HCEC 1CT (cell line): ENCODE measurements at places on chromosomes 1 and 21.

- DNase-seq = no peak
These were observed 48.8 kb upstream of the TMEM51 start for GRCh38 chr1:15104768-15105167.

- DNase-seq = no peak
These were observed 14.0 kb upstream of the MIXL1 start for GRCh38 chr1:226209307-226210059.

- no peak for DNase-seq
These were observed 3.3 kb downstream of the SRM start for GRCh38 chr1:11056504-11056903.

GRCh38 chr1:188269956-188270355 is 1441.2 kb downstream of the PLA2G4A start:
- DNase-seq = no peak

DNA sequence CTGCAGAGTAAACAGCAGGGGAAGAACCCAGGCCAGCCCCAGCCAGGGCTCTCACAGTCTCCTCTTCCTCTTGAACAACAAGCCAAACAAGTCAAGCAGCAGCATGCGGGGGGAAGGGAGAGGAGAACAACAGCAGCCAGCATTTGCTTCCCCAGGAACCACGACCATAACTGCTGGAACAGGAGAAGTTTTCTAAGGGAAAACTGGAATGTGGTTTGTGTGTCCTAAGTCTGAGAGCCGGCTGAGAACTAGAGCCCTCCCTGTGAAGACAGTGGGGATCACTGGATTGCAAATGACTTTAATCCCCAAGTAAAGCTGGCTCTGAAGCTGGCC is 48.2 kb downstream of the COQ8A start:
- no peak for DNase-seq

DNA sequence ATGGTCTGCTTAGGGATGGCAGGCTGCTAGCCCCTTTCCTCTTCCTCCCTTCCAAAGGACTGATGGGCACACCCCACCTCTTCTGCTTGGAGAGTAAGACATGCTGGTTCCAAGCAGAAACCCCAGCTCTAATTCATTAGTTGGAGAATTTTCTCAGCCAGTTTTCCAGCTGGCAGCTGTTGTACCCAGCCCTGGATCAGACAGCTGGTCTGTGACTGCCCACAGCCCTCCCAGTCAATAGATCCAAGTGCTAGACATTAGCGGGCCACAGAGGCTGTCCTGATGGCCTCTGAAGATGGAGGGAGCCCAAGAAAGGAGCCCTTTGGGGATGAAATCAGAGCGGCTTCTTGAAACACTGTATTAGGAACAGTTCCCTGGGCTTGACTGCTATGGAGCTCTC is 35.8 kb downstream of the ACOT11 start:
- DNase-seq = no peak

DNA sequence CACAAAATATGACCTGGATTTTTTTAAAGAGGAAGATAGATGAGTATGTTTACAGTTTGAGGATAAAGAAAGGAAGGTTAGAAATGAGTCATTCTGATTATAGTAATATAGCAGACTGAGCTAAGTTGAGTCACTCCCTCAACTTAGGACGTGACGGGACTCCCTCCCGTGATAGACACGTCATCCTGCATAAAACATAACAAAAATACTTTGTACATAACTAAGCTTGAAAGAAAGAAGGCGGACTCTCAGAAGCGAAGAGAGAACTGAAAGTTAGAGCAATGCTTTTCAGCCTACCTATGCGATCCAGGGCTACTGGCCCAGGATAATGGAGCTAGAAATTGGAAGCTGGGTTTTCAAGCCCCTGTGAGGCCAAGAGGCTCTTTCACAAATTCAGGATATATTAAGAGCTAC is 53.0 kb upstream of the DESI2 start:
- peak; percentile 94 for DNase-seq

- DNase-seq = no peak
These were observed 17.6 kb downstream of the ESRRG start for GRCh38 chr1:216705676-216706075.

DNA sequence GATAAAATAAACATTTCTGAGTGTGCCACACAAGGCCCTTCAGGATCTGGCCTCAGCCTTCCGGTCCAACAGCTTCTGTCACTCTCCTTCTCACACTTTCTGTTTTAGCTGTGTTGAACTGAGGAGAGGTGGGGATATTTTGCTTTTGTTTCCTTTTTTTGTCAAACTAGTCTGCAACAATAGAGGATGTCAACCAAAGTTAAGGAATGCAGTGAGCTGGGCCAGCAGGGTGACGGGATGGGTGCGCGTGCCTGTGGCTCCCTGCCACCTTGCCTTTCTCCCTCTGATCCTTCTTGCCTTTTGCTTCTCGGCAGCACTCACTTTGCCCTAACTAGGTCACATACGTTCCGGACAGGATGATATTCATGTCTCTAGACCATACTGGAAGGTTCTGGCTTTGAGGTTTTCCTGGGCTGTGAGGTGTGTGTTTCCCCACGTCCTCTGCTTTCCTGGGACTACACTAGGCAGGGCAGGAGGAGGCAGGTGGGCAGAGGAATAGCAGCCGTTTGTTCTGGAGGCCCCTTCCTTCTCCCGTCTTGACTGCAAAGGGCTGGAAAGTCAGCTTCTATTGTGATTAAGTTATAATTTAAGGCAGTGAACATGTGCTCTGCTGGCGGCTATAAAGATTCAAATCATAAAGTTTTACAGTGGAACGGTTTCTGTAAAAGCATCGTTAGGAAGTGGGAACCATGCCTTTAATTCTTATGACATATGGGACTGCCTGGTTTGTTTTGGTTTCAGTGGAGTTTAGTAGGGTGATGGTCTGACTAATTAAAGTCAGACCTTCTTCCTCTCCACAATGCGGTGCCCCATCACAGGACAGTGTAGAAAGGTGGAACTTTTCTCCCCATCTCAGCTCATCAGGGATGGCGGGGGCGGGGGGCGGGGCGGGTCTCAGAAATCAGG is 67.8 kb downstream of the RNF220 start:
- DNase-seq = no peak

DNA sequence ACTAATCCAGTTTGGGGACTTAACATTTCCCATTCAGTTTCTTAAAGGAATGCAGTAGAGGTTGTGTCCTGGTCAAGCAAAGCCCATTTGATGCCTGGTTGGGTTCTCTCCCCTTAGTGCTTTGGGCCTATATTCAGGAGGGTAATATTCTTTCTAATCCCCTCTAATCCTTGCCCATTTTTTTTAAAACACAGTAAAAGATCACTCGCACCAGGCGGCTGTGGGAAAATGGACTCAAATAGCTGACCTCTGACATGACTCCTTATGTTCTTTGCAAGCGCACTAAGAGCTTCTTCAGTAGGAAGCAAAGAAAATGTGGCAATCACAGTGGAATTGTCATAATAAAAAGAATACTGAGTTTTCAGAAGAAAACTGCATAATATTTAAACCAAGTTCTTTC is 49.9 kb downstream of the WNT2B start:
- DNase-seq = no peak

- no peak for DNase-seq
These were observed 249.4 kb downstream of the NPHP4 start for GRCh38 chr1:5742801-5743200.

DNA sequence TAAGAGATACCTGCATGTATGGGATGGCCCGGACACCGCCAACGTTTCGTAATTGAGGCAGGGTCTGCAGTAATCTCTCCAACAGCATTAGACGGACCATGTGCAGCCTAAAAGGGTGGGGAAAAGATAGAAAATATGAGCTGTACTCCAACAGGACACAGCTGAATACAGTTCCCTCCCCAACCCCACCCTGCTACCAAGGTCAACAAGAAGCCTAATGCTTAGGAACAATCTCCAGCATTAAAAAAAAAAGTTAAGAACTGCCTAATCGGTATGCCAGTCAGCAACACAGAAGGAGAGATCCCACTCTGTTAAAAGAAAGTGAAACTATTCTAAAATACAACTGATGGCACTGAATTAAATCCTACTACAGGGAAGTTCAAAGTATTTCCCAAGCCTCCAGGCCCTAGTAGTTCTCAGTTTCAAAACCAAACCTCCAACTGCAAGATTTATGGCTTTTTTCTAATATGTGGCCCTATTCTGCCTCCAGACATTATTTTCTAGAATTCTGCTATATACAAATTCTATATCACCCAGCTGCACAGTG is 81.0 kb downstream of the UBR4 start:
- no peak for DNase-seq

- no peak for DNase-seq
These were observed 729.6 kb upstream of the PTBP2 start for GRCh38 chr1:95991787-95992520.

GRCh38 chr1:53643041-53643880 is 95.7 kb downstream of the GLIS1 start:
- DNase-seq = no peak

- DNase-seq = no peak
These were observed 38.5 kb upstream of the PDE9A start for GRCh38 chr21:42614811-42615351.

- no peak for DNase-seq
These were observed 40.2 kb downstream of the HMCN1 start for GRCh38 chr1:185774394-185774793.

GRCh38 chr1:218380125-218380977 is 35.2 kb downstream of the TGFB2 start:
- peak; percentile 49 for DNase-seq

GRCh38 chr1:48329486-48329885 is 107.0 kb downstream of the SLC5A9 start:
- DNase-seq = peak; percentile 2

DNA sequence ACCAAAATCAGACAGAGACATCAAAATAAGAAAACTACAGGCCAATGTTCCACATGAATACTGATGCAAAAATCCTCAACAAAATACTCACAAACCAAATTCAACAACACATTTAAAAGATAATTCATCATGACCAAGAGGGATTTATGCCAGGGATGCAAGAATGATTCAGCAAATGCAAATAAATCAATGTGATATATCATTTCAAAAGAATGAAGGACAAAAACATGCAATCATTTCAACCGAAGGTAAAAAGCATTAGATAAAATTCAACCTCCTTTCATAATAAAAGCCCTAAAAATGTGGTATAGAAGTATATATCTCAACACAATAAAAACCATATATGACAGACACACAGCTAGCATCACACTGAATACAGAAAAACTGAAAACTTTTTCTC is 81.5 kb upstream of the LYPLAL1 start:
- DNase-seq = peak; percentile 82

- peak; percentile 30 for DNase-seq
These were observed 462.6 kb upstream of the RUNX1 start for GRCh38 chr21:35511696-35512162.

GRCh38 chr1:197911111-197911856 is 5.9 kb upstream of the LHX9 start:
- DNase-seq = no peak

DNA sequence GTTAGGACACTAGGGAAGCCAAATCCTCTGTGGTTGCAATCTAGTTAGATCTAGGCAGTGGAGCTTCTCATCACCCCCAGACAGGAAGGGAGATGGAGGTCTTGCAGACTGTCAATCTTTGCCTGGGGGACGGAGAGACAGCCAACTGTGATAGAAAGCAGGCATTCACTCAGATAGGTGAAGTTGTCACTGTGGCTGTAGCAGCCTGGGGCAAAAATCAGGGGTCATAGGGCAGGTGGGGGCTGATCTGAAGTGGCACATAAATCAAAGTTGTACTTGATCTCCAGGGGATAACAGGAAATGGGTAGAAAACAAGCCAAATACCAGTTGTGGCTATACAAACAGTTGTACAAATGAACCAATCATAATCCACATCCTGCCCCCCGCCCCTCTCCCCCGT is 620.9 kb upstream of the USP24 start:
- DNase-seq = no peak

DNA sequence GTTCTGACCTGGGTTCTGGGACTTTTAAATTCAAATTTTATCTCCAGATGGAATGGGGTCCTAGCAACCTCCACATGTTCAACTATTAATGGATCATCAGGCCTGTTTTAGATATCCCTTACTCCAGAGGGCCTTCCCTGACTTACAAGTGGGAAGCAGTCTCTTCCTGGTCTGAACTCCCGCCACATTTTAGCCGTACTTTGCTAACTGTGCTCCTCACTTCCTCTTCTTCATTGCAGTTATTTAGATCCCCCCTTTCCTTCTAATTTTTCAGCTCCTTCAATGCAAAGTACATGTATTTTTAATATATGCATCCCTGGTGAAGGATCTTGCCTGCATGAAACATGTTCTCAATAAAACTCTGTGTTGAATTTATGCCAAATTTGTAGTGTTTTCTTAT is 3.7 kb downstream of the CD1A start:
- DNase-seq = no peak
